ENCODE measurements at places on chromosomes 13 and 19.

- peak; percentile 87 for ATAC-seq
Observed at GRCh38 chr19:19591133-19591825, 27.2 kb downstream of the PBX4 start.

- ATAC-seq, result no peak
Observed at GRCh38 chr13:41613984-41614661, 156.8 kb downstream of the RGCC start.

DNA sequence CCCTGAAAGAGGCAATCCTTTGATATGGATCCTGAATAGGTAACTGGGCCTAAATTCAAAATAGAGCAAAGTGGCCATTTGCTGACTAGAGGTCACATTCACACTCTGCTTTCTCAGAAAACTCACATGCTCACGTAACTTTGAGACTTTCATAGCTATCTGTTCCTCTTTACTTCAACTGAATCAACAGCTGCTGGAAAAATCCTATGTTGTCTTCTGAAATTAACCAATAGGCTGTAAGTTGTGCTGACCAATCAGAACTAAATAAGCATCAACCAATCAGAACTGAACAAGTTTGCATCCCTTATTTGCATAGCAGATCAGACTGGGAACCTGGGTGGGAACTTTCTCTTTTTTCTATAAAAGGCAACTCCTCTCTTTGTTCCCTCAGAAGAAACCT is 24.0 kb upstream of the TBC1D4 start:
- no peak for ATAC-seq

DNA sequence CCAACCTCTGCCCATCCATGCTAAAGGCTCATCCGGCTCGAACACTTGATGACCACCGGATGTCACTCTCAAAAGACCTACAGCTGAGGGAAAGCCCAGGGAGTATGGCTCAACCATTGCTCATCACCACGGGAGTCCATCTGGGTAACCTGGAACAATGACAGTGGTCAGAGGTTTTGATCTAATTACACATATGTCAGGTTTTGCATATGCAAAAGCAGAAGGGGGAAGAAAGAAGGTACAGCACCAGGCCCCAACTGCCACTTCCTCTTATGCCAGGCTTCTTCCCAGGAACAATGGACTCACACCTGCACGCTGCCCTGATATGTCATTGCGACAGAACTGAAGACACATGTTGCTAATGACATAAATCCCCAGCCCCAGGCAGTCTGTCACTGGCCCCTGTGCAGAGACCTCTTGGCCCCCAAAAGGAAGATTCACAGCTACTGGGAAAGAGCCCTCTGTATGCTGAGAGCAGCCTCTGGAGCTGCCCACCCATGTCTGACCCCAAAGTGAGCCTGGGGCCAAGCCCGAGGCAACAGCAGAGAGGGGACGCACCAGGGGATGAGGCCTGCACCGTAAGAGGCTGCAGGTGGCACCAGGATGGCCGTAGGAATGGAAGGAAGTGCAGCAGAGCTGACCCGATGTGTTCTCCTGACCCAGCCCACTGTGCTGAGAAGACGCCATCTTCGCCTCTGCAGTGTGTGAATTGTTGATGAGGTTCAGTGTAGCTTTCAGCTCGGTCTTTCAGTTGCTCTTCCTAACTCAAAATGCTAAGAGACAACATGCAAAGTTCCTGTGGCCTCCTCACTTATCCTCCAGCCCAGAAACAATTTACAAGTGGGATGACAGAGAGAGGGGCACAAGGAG is 26.3 kb downstream of the EPS15L1 start:
- peak; percentile 23 for ATAC-seq

- ATAC-seq, result no peak
Observed at GRCh38 chr19:45297674-45298073, 25.0 kb downstream of the CKM start.

DNA sequence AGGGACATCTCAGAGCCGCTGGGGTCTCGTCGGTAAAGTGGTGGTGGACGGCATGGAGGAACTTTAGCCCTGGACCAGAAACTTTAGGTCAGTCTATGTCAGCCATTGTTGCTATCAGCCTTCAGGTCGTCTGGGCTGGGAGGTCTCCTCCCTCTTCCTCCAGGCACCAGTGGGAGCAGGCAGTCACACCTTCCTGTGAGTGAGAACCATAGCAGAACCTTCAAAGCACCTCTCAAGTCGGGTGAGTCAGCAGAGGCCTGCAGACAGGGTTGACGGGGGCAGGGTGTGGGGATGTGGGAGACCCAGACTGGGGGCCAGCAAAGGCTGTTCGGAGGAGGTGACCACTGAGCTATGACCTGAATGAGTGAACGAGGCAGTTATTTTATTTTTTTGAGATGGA is 15.4 kb upstream of the SBNO2 start:
- ATAC-seq, result no peak

- ATAC-seq, result no peak
Observed at GRCh38 chr13:46683676-46684260, 113.2 kb downstream of the ESD start.

GRCh38 chr19:1259876-1260748 is 9.0 kb upstream of the CIRBP start:
- ATAC-seq, result peak; percentile 21

GRCh38 chr13:108993346-108993745 is 363.9 kb downstream of the MYO16 start:
- no peak for ATAC-seq

- ATAC-seq, result no peak
Observed at GRCh38 chr13:40784540-40784939, 4.9 kb upstream of the SLC25A15 start.

- no peak for ATAC-seq
Observed at GRCh38 chr19:18663940-18664530, 19.4 kb upstream of the CRTC1 start.

- no peak for ATAC-seq
Observed at GRCh38 chr19:17497149-17497798, 14.2 kb upstream of the PGLS start.

GRCh38 chr13:111449041-111449440 is 128.6 kb downstream of the TEX29 start:
- ATAC-seq, result no peak

GRCh38 chr13:74045583-74045982 is 88.6 kb downstream of the KLF12 start:
- ATAC-seq, result no peak

DNA sequence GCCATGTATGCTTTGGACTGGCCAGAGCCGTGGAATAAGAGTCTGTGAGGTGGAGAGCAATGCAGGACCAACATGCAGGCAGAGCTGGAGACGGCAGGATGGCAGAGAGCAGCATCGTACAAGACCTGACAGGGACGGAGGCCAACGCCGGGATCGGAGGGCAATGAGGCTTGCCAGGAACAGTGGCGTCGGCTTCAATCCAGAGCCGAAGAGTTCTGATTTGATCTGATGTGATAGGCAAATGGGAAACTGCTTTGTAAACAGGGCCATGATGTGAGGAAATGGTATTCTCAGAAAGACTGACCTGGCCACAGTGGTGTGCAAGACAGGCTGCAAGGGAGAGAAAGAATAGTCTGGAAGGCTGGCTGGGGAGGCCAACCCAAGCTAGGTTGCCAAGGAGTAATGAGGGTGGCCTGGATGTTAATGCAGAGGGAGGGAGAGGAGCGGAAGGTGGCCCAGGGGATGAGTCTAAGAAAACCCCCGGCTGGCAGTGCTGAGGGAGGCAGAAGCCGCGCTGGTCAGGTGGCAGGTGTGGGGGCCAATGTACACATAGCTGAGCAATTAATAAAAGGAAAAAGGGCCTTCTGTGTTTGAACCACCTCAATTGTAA is 26.7 kb downstream of the RCBTB2 start:
- no peak for ATAC-seq

DNA sequence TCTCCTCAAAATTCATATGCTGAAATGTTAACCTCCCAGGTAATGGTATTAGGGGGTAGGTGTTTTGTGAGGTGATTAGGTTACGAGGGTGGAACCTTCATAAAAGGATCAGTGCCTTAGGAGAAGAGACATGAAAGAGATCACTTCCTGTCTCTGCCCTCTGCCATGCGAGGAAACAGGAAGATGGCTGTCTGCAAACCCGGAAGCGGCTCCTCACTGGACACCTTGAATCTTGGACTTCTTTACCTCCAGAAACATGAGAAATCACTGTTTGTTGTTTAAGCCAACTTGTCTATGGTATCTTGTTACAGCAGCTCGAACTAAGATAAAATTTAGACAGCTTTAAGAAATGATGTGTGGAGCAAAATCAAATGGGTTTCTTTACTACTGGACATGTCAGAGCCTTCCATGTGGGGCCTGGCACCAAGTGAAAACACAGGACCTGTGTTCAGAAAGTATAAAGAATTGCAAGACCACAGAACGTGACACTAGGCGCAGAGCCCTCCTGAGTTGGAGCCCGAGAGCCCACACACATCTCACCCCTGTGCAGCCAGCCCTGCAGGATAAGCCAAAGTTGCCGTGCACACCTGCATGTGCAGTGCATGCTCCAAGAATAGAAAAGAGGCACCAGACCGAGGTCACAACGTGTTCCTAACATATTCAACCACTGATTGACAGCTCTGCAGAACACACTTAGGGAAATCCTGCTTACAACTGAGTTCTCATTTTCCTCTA is 112.5 kb upstream of the UQCRFS1 start:
- ATAC-seq, result no peak

DNA sequence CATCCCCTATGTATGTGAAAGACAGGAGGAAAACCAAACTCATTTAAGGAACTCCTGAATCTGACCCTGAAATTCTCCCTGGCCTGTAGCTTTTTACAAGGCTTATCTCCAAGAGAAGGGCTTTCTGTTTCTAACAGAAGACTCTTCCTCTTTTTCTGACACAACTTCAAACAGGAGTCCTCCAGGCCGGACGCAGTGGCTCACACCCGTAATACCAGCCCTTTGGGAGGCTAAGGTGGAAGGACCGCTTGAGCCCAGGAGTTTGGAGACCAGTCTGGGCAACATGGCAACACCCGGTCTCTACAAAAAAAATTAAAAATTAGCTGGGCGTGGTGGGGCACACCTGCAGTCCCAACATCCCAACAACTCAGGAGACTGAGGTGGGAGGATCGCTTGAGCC is 41.9 kb downstream of the CARS2 start:
- no peak for ATAC-seq

DNA sequence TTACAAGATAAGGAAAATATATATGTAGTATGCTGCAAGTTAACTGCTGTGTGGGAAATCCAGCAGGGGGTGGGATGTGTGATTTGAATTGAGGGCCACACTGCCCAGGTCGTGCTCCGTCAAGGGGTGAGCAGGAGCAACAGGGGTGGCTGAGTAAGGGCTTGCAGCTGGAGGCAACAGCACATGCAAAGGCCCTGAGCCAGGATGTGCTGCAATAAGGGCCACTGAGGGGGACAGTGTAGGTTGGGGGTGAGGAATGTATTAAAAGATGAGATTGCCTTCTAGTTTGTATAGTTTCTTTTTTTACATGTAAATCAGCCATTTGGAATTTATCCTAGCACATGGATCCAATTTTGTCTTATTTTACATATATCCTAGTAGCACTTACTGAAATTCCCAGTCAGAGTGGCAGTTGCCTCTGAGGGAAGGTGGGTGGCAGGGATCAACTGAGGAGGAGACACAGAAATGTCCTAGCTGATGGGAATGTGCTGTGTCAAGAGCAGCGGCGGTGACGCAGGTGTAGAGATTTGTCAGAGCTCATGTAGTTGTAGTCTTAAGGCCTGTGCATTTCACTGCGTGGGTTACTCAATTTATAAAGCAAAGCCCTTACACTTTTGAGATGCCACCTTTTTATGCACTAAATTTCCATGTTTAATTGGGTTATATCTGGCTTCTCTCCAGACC is 5.4 kb upstream of the RBM42 start:
- ATAC-seq, result no peak
